HS-5 (cell line): ENCODE measurements at places on chromosomes 2 and 18.
A peak's percentile ranks its signal among the peaks of the same experiment; 100 is the strongest.

DNA sequence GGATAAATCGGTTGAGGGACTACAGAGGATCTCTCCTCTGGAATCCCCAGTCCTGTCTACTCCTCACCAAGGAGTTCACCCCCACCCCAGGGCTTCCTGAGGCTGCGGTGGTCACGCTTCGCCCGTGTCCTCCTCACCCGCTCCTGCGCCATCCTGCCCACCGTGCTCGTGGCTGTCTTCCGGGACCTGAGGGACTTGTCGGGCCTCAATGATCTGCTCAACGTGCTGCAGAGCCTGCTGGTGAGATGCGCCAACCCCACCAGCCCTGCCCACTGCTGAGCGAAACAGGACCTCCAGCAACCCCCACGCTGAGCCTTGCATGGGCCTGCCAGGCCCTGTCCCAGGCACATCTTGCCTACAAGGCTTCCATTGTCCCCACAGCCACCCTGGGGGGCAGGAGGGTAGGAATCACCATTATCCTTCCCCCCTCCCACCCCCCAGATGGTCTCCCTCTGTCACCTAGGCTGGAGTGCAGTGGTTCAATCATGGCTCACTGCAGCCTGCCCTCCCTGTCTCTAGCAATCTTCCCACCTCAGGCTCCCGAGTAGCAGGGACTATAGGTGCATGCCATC, 6.7 kb upstream of the CTDSP1 start:
- no peak for DNase-seq

DNA sequence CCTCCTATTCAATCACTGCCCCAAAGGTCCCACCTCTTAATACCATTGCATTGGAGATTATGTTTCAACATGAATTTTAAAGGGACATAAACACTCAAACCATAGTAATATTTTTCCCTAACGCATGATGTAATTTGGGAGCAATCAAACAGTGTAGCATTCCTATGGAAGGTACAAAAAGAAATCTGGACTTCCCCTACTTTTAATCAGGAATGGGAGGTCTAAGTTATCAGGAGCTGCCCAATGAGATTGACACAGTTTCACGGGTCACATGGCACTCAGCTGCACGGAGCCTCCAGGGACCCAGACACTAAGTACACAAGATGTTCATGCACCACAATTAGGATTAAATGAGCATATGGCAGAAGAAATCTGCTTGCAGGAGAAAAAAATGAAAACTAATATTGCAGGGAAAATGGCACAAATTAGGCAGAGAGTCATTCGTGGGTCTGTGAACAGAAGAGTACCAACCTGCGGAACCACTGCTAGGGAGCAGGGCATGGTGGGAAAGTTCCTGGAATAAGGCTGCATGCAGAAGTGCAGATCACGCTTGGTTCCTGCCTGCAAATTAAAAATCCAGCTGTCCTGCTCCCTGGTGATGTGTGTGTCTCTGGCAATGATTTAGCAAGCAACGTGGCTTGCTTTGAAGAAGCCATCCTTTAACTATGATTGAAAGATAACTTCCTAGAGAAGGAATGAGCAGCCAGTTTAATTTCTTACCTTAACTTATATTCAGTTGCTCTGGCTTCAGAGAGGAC, 326.6 kb upstream of the ID2 start:
- no peak for DNase-seq

DNA sequence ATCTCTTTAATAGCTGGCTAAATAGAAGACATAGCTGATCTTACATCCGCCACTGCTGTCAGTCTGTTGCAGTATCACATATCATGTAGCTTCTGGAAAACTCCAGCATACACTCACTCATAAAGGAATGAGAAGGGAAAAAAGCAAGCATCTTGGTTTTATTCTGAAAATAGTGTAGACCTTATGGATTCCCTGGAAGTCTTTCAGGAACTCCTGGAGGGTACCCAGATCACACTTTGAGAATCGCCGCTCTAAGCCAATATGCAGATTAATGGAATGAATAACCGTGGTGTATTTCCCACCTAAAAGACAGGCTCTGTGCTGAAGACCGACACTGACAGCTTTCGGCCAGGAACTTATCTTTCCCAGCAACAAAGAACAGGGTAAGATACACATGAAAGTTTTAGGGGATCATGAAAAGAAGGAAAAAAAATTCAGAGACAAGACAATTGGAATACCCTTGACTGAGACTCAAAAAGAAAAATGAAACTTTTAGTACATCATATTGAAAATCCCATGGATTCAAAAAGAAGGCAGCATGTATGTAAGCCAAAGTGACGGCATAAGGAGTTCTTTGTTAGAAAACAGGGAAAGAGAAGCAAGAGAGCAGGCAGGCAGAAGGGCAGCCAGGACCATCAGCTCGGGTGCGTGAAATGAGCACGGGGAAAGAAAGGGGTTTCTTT, 56.4 kb upstream of the SEC11C start:
- no peak for DNase-seq

GRCh38 chr2:39094717-39095363, 26.0 kb downstream of the SOS1 start:
- no peak for DNase-seq

DNA sequence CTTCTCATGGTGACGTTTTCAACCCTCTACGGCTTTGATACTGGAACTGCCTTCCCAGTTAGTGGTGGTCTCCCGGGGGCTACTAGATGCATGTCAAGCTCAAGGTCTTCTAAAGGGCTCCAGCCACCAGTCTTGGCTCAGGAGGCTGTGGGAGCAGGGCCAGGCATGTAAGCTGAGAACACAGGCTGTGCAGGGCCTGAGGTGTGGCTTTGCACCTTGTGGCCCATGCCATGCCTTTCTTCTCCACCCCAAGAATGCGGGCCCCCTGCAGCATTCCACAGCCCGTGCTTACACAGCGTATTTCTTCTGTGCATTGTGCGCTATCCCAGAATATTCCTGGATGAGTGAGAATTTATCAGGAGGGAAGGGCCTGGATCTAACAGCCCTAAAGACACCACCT, 144.9 kb downstream of the SEPTIN10 start:
- DNase-seq: no peak

GRCh38 chr2:84972932-84973331, 2.0 kb downstream of the KCMF1 start:
- no peak for DNase-seq

DNA sequence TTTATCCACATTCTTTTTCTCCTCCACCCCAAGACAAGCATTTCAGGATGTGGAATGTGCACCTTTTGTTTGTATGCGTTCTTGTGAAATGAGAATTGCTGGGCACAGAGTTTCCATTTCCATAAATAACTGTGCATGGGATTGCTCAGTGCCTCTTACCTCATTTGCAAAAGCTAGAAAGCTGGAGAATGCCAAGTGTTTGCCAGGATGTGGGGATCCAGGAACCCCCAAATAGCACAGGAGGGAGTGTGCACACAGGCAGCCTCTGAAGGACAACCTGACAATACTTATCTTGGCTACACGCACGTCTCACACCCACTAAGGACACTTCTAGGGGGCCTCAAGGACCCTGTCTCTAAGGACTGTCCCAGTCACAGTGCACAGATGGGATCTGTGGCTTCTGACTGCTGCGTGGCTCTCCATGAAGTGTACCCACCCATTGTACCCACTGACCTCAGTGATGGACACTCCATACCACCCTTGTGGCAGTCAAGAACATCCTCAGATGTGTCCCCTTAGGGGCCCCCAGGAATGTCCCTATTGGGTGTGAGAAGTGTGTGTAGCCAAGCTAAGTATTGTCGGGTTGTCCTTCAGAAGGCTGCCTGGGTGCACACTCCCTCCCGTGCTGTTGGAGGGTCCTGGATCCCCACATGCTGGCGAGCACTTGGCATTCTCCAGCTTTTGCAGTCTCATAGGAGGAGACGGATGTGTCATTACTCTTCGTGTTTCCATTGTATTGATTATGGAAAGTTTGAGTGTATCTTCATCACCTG, 38.4 kb downstream of the CAPN13 start:
- DNase-seq: no peak

GRCh38 chr2:99338029-99338585, 918 bp downstream of the EIF5B start:
- peak; percentile 52 for DNase-seq

DNA sequence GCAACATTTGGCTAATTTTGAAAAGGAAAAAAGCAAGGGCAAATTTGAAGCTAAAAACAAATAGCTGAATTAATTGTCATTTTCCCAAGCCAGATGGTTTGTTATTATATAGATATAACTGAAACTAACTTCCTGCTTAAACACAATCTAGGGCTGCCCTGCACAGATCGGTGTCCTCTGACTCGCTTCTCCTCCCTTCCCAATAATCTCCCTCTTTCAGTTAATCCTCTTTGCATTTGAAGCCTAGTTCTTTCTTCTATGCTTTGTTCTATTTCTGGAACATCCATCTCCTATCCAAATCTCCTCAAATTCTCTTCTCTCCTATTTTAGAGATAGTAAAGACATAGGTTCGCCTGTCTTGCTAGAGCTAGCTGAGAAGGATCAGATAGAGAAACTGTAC, 328.1 kb downstream of the SLC8A1 start:
- DNase-seq: no peak

GRCh38 chr2:102025583-102026267, 34.0 kb downstream of the IL1R2 start:
- DNase-seq: no peak

GRCh38 chr2:38440655-38441054, 63.6 kb upstream of the ATL2 start:
- no peak for DNase-seq

DNA sequence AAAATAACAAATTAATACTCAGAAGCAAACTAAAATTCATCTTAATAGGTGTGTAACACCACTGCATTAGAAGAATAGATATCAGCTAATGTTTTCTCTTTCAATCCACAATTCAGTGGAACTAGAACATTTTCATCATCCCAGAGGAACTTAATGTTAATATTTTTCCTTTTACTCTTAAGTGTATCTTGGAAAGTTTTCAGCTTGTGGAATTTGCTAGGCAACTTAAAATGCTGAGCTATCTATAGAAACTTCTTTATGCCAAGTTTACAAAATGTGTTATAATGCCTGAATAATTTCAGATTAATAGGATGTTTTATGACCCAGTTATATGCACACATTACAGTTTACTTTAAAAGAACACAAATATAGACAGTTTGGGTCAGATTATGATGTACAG, 86.6 kb upstream of the FAM237A start:
- DNase-seq: no peak

DNA sequence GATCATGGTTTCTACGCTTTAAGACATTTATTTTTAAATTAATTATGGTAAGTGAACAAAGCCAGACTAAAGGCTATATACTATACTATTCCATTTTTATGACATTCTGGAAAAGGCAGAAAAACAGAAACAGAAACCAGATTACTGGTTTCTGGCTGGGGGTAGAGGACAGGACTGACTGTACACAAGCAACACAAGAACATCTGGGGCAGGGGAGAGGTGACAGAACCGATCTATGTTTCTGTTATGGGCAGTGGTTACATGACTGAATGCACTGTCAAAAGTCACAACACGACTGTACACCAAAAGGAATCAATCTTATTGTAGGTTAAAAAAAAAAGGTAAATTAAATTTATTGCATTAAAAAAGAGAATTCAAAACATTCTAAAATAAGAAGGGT, 64.7 kb downstream of the PTPN2 start:
- DNase-seq: no peak

DNA sequence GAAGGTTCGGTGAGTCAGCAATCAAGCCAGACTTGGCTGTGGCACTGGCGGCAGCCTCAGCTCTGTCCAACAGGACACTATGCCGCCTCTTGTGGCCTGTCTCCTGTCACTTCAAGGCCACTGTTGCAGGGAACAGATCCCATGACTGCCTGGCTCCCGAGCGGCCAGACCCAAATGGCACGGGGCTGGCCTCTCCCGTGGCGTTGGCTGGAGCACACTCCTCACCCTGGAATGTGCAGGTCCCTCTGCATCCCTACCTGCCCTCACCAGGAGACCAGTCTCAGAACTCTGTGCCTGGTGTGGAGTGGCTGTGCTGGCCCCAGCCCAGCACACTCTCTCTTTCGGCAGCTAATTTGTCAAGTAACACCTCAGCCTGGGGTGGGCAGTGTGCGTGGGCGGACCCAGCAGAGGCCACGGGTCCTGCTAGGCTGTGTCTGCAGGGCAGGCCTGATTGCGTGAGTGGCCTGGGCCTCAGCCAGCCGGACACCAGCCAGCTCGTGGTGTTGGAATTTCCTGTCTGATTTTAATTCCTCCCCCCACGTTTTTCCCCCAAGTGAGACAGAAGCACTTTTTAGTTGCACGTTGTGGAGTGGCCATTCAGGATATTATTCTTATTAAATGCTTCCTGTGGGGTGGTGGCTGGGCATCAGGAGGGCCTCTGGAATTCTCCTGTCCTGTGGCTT, 179.3 kb downstream of the GLI2 start:
- DNase-seq: peak; percentile 90

- no peak for DNase-seq
These were observed 177.6 kb downstream of the MTX2 start for GRCh38 chr2:176446718-176447414.

GRCh38 chr2:19484736-19485135, 126.3 kb upstream of the OSR1 start:
- DNase-seq: no peak

- DNase-seq: no peak
These were observed 76.1 kb downstream of the SMIM21 start for GRCh38 chr18:75351409-75351808.

GRCh38 chr2:236946871-236947270, 138.8 kb upstream of the COPS8 start:
- no peak for DNase-seq

- no peak for DNase-seq
These were observed 32.1 kb downstream of the MRPL44 start for GRCh38 chr2:223989206-223989855.

DNA sequence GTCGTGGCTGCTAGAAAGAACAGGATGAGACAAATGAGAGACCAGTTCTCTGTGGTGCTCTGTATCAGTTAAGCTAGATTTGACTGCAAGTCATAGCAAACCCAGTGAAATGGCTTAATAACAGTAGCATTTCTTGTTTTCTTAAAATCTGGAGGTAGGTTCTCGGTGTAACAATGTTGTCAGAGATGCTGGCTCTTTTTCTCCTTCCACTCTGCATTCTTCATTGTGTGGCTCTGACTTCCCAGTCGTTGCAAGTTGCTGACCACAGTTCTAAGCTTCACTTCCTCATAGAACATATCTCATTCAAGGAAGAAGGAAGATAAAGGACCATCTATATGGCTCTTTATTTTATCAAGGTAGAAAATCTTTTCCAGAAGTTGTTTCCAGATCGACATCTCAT, 7.9 kb upstream of the CKAP2L start:
- no peak for DNase-seq
